ENCODE measurements at places on chromosomes 11 and 22.

DNA sequence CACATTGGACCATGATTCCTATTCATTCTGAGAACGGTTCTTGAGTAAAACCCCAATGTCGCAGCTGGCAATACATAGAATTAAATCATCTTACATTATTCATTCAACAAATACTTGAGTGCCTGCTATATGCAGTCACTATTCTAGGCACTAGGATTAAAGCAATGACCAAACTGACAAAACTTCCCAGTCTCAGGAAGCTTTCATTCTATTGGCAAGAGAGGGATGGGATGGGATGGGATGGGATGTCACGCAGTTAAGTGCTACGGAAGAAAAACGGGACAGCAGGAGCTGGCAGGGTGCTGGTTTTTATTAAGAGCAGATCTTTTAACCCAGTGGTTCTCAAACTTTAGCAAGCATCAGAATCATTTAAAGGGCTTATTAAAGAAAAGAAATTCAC is 2.9 kb downstream of the PAK1 start:
- DNase-seq, result no peak

GRCh38 chr22:26245001-26245400 is 75.7 kb downstream of the SEZ6L start:
- DNase-seq, result no peak

GRCh38 chr11:36453678-36454077 is 56.4 kb downstream of the TRAF6 start:
- DNase-seq, result peak; percentile 52

GRCh38 chr22:25453058-25453457 is 111.4 kb upstream of the GRK3 start:
- DNase-seq, result no peak

GRCh38 chr11:62025487-62026105 is 58.2 kb upstream of the FTH1 start:
- DNase-seq, result peak; percentile 80

DNA sequence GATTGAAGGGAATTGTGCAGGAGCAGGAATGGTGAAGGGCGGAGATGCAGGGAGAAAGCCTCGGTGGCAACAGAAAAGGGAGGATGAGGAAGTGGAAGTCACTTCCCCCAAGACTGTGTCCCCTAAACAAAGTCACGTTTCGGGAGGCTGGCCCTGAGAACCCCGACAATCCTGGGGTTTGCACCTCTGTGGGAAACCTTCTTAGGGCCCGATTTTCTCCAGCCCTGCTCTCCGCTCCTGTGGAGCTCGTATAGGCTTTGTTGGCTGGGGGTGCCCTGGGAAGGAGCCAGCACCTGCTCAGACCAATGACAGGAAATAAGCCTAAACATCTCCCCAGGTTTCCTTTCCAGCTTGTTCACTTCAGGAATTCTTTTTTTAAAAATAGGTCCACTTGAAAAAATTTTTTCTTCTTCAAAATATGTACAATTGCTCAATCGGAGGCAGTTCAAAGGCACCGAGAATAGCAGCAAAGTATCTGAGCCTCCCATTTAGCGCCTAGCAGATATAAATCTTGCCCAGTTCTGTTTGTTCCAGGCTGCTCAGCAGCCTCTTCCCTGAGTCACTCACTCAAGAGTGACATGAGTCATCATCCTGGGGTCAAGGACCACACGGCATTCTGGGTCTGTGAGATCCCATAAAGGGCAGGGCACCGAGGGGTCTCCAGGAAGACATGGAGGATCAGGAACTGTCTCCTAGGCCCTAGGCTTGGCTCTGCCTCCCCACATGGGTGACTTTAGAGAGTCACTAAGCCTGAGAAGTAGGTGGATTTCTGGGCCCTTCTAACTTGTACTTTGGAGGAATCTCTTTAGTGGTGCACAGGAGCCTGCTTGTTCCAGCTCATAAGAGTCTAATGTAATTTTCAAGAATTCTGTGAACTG is 34.0 kb downstream of the IRAG1 start:
- DNase-seq, result peak; percentile 92
